Stimulated activated CD4-positive, alpha-beta T cell treated with anti-CD3 and anti-CD28 coated beads, Interleukin-1b, Interleukin-23, amount 100 ng/mL, for 1 hour (primary cell): ENCODE measurements at places on chromosomes 5 and 9.
A peak's percentile ranks its signal among the peaks of the same experiment; 100 is the strongest.

DNA sequence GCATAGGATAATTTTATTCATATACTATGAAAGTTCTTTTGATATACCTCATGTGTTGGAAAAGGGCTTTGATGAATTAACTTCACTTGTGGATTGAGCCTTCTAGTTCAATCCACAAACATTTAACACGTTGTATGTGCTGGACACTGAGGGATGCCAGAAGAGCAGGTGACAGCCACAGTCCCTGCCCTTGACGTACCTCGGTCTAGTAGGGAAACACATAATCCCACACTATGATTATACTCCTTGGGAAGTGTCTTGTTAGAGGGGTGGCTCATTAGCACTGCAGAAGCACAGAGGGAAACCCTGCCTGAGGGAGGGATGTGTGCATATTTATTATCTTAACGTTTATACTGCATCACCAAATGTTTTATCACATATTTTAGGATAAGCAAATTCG is 61.2 kb downstream of the PIK3R1 start:
- DNase-seq: no peak

DNA sequence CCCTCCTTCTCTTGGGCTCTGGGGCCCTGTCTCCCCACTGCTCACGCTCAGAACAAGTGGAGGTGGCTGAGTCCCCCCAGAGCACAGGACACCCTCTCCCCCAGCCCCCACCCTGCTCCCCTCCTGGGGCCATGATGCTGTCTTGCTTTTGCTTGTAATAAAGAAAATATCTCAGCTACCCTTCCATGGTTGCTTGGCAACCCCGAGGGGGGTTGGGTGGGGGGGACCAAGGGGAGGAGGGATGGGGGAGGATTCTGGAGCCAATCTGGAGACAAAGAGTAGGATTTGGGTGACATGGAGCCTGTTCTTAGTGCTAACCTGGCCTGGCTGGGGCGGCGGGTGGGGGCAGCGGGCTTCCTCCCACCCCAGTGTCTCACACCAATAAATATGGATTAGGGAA is 16.1 kb upstream of the CERCAM start:
- no peak for DNase-seq

- no peak for DNase-seq
These were observed 110.8 kb downstream of the ADRB2 start for GRCh38 chr5:148937239-148937638.

DNA sequence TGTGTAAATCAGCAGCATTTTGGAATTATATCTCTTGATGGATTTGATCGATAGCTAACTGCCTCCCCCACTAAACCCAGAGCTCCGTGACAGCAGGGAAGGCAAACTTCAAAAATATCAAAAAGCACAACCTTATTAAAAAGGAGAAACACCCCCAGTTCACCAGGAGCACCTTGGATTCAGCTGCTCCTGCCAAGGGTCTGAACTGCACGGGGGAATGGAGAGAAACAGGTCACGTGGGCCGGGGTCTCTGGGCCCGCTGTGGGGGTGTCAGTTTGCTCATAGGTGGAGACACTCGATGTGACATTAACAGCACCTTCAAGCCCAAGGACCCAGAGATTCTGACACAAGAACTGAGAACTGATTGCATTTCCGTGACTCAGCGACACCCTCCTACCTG is 1.1 kb upstream of the SLC34A1 start:
- DNase-seq: no peak

DNA sequence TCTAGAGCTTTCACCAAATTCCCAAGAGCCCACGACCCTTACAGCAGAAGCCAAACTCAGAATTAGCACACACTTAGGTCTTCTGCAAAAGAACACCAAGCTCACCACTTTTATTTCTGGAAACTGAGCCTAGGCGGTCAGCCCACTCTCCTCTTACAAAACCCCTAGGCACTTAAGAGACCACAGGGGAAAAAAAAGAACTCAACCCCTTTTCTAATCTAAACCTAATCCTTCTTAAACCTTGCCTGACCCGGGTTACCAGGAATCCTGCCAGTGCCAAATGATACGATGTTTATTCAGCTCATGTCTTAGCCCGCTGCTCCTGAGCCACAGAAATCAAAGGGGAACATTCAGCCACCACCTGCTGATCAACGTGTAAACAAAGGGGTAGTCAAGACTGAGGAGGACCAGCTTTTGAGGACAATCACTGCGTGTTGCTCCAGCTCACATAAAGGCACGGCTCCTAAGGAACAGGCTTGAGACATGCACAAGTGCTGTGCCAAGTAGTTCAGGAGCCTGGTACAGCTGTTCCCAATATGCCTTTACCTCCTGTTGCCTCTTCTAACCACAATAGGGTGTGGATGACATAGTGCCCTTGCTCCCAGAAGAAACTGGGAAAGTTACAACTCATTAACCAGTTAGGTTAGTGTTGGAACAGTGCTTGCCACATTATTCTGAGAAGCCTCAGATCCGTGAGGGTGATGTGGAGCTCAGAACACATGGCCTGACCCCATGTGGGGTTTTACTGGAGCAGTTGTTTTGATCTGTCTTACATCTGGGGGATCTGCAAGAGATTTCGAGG is 49.3 kb downstream of the ZFAND5 start:
- no peak for DNase-seq

DNA sequence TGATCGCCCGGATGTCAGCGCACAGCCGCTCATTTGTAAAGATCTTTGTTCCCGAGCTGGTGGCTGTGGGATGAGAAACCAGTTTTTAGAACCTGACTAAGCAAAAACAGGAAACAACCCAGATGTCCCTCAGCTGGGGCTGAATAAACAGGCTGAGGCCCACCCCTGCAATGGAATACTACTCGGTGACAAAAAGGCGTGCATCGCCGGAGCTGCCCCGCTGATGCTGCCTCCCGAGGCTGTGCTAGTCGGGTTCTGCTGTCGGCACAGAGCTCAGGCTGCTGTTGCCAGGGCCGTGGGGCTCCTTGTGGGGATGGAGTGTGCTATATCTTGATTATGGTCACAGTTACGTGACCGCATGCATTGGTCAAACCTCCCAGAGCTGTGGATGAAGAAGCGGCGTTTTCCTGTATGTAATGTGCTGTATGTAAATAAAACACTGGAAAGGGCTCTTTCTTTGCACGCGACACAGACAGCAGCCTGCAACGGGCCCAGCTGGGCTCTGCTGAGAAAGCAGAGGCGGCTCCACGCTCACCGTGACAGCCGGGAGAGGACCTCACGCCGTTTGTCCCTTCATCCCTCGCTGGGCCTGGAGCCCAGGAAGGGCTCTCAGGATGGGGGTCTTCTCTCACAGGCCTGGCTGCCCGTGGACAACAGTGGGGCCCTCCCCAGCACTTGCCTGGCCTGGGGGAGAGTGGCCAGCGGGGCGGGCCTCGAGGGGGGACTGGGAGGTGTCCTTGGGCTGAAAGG is 51.5 kb upstream of the RNU6ATAC start:
- DNase-seq: no peak

DNA sequence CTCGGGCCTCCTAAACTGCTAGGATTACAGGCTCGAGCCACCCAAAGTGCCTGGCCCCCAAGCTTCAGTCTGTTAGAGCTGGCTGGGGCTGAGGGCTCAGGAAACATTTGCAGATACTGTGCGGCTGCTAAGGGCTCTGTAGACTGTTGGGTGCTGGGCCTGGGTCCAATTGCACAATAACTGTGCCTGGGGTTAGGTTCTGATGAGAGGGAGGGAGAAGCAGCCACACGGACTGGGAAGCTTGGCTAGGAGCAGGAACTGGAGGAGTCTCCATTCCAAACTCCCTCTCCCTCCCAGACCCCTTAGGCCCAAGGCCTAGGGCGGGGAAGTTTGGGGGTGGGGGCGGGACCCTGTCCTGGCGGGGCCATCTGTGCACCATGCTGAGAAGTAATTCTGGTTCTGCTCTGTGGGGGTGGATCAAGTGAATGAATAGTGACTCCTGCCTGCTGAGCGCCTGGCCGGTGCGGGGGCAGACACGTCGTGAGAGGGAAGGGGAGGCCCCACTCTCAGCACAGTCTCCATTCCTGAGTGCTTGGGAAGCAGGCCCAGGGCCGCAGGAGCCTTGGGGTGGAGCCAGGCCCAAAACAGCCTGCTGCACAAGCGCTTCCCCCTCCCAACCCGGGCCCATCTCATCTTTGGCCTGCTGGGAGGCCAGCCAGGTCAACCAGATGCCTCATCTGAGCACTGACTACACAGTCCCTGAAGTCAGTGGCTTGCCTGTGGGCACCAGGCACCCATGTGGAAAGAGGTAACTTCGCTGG is 1.5 kb downstream of the ASS1 start:
- DNase-seq: no peak

DNA sequence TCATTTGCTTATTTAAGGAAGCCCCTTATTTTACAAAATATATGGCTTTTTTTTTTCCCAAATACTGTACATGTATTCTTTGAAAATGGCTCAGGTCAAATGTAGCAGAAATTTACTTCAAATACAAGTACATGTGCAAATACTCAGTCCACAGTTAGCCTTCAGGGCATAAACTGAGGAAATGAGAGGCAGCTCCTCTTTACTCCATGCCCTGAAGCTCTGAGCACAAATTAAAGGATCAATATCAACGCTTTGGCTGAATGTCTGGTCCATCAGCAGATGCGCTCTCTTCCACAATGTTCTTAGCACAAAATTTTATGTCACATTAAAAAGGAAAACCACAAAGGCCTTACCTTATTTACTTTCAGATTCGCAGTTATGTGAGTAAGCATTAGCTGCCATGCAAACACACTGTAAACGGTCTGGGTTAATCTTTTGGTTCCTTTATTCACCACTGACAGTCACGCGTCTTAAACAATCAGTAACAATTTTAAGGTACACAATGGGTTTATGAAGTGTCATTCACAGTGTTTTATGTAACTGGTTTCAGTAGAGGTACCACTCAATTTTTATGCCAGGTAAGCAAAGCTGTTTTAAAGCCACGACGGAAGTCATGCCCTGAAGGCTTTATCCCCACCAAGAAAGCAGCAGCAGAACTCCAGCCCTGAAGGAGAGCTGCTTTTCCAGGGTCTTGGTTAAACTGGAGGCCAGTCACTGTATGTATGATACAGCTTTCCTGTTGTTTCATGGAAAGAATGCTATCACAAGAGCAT is 103.4 kb downstream of the OTULIN start:
- no peak for DNase-seq

- DNase-seq: no peak
These were observed 49.9 kb upstream of the GPR151 start for GRCh38 chr5:146565764-146566367.

DNA sequence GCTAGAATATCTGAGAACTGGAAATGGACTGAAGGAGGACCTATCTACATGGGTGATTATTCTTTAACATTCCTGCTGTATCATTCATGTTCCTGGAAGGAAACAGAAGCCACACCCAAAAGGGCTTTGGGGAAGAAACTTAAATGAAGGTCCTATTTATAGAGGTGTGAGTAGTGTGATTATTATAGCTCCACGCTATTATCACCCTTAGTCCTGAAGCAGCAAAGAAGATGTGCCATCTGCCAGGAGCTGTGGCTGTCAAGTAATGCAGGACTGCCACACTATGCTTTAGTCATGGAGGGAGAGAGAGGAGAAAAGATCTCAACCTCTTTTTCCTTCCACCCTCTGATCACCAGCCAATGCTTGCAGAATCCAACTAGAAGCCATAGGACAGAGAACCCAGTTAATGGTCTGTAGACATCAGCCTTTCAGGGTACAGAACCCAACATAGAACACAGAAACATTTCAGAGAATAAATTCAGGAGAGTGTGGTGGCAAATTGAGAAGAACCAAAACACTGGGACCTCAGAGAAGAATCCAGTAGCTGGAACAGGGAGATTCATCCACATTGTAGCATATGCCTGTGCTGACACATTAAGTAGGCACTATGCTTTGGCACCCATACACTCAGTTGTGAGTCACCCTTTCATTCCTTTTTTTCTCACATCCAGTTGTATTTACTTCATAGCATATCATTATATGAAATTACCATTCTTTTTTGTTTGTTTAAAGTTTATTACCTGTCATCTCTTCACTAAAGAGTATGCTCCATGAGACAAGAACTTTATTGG is 21.0 kb upstream of the RNF180 start:
- no peak for DNase-seq

DNA sequence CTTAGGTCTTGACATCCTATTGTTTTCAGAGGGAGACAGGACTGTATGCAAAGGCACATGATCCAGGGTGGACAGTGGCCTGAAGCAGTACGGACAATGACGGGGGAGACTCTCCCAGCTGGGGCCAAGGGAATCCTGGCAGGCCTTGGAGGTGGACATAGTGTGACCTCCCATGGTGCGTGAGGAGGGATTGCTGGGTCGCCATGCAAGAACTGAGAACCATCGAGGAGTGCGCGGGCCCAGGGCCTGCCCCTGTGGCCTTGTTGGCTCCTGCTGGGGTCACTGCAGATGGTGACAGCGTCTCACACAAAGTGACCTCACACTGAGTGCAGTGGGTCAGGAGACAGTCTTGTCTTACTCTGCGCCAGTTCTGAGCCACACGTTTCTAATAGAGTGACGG is 192.4 kb downstream of the GADD45G start:
- no peak for DNase-seq

- DNase-seq: no peak
These were observed 59.3 kb downstream of the TRIO start for GRCh38 chr5:14202462-14202861.

GRCh38 chr5:116880150-116880549 is 305.5 kb upstream of the SEMA6A start:
- DNase-seq: no peak

GRCh38 chr5:54579591-54580295 is 62.2 kb downstream of the SNX18 start:
- no peak for DNase-seq

- no peak for DNase-seq
These were observed 251.7 kb downstream of the PAPPA start for GRCh38 chr9:116405321-116405720.

- DNase-seq: no peak
These were observed 28.6 kb upstream of the NSMF start for GRCh38 chr9:137487454-137488326.

GRCh38 chr9:111198936-111199335 is 131.1 kb downstream of the OR2K2 start:
- DNase-seq: no peak

GRCh38 chr5:7802855-7803254 is 48.1 kb downstream of the CFAP90 start:
- DNase-seq: no peak

- no peak for DNase-seq
These were observed 70.7 kb downstream of the THBS4 start for GRCh38 chr5:80105698-80106439.

DNA sequence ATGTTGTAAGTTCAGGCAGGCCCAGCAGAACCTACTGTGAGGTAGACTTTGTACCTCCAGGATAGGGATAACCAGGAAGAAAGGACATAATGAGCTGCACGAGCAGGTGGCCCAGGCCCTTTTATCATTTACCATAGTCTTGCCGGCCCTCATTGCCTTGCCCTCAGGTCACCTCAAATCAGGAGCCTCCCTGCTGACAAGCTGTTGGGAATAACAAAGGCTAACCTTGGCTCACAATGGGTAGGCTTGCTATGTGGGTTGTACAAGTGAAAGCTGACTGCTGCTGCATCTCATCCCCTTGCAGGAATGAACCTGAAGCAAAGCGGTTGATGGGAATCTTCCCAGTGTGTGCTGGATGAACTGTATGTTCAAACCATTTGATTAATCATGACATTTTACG is 159.5 kb upstream of the ACTBL2 start:
- no peak for DNase-seq

- peak; percentile 23 for DNase-seq
These were observed at the start of gene DMAC1 for GRCh38 chr9:7799234-7799943. Gene DMAC1, minus strand, starts transcription at chr9:7799778. Its CDS starts 44 bp downstream, at chr9:7799734.
